ENCODE measurements at places on chromosomes 1 and 21. TPM values are rescaled to one million over a fixed set of nuclear protein-coding genes. Genes with fewer than 3 reads are reported as not detected.

Gene OR2T11
- total RNA-seq = not detected

Gene ADCY10
- total RNA-seq = not detected

Gene TFF2
- total RNA-seq = not detected

Gene MATN1
- not detected for total RNA-seq

Gene BARHL2
- total RNA-seq = not detected

Gene CHIA
- not detected for total RNA-seq

Gene MINDY1
- 2.6 TPM for total RNA-seq

Gene OR11L1
- total RNA-seq = not detected

Gene KRTAP10-10
- total RNA-seq = not detected

Gene CDKN2C
- 11.4 TPM for total RNA-seq

Gene PPIAL4G
- total RNA-seq = not detected

Gene IL12RB2
- not detected for total RNA-seq

Gene SNX7
- 27.0 TPM for total RNA-seq

Gene C1QA
- not detected for total RNA-seq

Gene RGS8
- not detected for total RNA-seq

Gene MFSD2A
- total RNA-seq = 4.5 TPM

Gene LENEP
- total RNA-seq = not detected

Gene OR2M3
- total RNA-seq = not detected

Gene TCP10L
- 1.1 TPM for total RNA-seq

Measured in A549 treated with GW870086 at 1 μM for 4 hours (cell line).